Activated CD4-positive, CD25-positive, alpha-beta regulatory T cell (primary cell): ENCODE measurements at places on chromosomes 4 and X.

- DNase-seq = no peak
Observed at GRCh38 chrX:74117962-74118902, 185.7 kb upstream of the ZCCHC13 start.

- DNase-seq = no peak
Observed at GRCh38 chr4:149801416-149801815, 14.2 kb downstream of the IQCM start.

- DNase-seq = no peak
Observed at GRCh38 chr4:125666635-125667034, 351.9 kb downstream of the FAT4 start.

DNA sequence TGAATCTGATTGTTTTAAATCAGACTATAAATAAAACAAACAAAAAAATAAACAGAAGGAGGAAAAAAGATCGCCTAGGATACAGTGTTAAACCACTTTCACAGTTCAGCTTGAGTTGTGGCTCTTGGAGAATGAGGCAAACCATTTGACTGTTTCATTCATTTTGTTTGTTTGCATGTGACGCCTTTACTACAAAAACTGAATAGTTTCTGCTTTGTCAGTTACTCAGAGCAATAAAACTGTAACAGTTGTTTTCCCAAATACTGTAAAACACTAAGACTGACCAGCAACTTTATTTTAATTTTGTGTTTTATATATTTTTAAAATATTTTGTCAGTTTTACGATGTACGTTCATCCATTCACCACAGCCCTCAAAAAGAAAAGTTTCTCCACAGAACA, 214.5 kb downstream of the FBXW7 start:
- DNase-seq = no peak

DNA sequence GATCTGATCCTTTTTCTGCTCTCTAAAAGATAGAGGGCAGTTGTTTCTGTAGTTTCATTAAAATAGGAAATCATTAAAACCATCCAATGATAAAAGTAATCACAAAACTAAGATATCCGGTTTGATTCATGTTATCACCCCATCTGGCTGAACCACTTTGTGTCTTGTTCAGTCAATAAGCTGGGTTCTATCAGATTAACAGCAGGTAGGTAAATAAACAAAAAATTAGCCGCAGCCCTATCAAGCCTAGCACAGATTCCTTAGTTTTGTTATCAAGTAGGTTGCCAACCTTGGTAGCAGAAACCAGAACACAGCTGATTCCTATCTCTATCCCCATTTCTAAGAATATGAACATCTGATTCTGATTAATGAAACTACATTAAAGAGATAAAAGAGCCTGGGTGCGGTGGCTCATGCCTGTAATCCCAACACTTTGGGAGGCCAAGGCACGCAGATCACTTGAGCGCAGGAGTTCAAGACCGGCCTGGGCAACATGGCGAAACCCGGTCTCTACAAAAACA, 118.6 kb upstream of the PLAC1 start:
- no peak for DNase-seq

DNA sequence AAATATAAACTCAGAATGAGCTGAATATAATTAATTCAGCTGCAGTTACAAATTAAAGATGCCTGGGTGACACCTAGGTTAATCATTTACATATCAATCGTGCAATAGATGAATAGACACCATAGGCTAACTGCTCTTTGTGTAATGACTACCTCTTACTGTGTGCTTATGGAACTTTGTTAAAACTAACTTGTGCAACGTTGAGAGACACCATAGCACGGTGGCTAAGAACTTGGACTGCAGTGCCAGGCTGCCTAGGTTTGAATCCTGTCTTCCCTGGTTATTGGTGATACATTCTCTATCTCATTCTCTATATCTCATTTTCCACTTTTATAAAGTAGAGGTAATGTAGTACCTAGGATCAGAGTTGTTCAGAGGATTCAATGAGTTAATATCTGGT, 46.9 kb downstream of the SMAD1 start:
- no peak for DNase-seq

GRCh38 chrX:12701628-12702027, 89.6 kb upstream of the PRPS2 start:
- no peak for DNase-seq

DNA sequence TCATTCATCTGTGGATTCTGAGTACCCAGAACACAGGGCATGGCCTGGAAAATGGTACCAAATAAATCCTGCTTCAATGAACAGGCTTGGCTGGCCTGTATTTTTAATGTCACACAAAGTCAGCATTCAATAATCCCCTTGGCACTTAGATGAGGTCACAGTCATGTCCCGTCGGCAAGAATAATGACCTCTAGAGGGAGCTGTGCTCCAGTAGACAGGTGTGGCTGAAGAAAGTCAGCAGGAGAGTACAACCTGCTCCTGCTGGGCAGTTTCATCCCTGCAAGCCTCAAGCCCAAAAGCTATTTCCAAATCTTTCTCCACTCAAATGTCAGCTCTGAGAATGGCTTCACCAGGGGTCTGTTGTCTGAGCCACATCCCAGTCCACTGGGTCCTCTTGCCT, 404.0 kb upstream of the F9 start:
- no peak for DNase-seq

DNA sequence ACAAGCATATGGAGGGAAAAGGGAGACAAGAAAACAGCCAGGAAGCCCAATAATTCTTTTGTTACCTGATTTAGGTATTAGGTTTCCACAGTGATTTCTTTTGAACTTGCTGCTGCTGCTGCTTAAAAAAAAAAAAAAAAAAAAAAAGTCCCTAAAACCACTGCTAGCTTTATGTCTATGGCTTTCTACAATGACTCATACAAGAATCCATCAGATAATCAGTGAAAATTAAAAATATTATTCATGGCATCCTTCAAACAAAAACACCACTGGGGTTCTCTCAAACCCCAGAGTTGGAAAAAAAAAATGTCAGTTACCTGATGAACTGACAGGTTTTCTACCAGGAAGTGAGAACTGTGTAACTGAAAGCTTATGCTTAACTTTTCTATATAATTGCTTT, 14.3 kb downstream of the EPHA5 start:
- no peak for DNase-seq

DNA sequence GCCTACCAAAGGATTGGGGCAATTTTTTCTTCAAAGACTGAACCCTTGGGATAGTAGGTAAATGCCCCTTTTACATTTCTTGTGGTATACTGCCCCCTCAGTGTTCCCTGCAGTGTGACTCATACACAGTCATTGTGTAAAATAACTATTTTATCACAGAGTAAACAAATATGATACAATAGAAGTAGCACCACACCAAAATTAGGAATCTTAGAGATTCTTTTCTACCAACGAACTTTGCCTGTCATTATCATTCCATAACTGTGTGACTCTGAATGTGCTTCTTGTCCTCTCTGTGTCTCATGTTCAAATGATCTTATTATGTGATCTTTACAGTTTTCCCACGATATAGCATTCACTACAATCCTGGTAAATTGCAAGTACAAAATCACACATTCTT, 517.0 kb downstream of the ZIC3 start:
- no peak for DNase-seq

GRCh38 chr4:89363786-89364185, 56.2 kb upstream of the GPRIN3 start:
- no peak for DNase-seq

- no peak for DNase-seq
Observed at GRCh38 chr4:102400898-102401297, 55.6 kb upstream of the SLC39A8 start.

DNA sequence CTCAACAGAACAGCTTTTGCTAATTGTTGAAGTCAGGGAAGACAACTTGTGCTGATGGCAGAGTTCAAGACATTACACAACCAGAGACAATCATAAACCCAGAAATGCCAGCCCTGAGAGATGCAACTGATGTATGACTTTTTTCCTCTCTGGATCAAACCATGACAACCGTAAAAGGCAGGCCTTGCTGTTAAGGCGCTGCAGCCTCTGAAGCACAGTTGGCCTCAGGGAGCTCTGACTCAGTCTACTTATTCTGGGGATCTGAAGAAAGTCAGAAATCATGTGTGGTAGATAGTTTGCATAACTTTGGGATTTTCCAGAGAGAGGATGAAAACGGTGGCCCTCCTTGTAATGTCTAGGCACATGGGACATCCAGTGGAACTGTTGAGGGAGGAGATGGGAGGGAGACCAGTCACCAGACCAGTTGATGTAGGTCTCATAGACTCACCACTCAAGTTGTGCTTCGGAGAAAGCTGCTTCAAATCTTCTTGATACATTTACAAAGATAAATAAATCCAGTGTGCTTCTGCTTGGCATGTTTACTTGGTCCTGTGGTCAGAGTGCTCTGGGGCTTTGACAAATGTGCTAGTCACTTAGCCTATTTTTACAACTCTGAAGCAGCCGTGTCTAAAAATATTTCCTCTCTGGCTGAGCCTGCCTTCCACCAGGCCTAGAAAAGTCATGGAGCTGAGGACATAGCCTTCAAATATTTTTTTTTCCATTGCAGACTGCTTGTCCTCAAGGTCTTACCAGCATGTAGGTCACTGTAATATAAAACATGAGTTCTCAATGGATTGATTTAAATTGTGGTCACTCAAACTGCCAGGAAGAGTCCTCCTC, 7.5 kb downstream of the HADH start:
- no peak for DNase-seq

GRCh38 chrX:17923546-17923945, 62.4 kb upstream of the RAI2 start:
- DNase-seq = no peak

GRCh38 chr4:15385928-15386327, 41.9 kb upstream of the C1QTNF7 start:
- DNase-seq = no peak

- no peak for DNase-seq
Observed at GRCh38 chrX:67545036-67545821, 1.4 kb downstream of the AR start.

GRCh38 chr4:159280442-159281172, 177.7 kb downstream of the RAPGEF2 start:
- DNase-seq = no peak

- no peak for DNase-seq
Observed at GRCh38 chrX:3052860-3053259, 11.6 kb downstream of the ARSF start.

DNA sequence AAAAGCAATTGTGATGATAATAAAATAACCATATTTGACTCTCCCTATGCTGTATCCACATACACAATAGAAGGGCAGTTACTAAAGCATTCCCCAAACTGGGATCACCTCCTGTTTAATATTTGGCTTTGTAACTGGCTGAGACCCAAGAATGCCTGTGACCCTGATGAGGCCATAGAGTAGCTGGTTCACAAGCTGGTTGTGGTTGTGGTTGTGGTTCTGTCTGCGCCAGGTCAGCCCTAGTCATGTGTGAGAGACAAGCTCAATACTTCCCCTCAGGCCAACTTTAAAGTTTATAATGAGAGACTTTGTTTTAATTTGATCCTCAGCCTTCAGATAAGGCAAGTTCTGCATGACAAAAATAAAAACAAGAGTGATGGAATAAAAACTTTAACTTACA, 209.9 kb downstream of the PARM1 start:
- DNase-seq = no peak

DNA sequence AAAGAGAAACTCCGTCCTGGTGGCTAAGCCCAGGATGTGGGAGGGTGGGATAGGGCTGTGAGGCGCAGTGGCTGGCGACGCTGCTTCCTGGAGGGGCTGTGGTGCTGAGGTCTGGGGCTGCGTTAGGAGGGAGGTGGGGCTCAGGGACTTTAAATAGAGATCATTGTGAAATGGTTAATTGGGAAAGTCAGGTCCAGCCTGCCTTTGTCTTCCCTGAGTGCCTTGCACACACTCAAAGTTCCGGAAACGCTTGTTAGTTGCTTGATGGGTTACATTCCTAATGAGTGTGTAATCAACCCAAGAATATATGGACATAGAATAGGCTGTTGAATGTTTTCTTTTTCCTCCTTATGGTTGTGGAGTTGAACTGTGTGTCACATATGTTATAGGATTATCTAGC, 55.7 kb upstream of the CLDN34 start:
- DNase-seq = no peak

- DNase-seq = peak; percentile 36
Observed at GRCh38 chr4:38310446-38311043, 350.3 kb downstream of the PTTG2 start.

DNA sequence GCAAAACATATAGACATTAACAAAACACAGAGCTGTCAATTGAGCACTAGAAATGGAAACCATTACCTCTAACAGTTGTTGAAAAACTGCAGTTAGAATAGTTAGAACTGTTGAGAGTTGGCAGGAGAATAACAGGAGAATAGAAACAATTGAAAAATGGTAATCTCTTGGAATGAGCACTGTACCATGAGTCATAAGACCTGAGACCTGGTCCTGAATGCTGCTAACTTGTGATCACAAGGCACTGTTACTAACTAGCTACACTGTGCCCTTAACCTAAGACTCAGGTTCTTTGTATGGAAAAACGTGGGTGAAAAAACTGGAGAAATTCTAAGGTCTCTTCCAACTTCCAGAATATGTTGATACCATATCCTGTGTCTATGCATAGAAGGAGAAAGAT, 29.3 kb downstream of the FAM114A1 start:
- DNase-seq = no peak

GRCh38 chr4:5463936-5464650, 244.3 kb downstream of the EVC2 start:
- DNase-seq = no peak

DNA sequence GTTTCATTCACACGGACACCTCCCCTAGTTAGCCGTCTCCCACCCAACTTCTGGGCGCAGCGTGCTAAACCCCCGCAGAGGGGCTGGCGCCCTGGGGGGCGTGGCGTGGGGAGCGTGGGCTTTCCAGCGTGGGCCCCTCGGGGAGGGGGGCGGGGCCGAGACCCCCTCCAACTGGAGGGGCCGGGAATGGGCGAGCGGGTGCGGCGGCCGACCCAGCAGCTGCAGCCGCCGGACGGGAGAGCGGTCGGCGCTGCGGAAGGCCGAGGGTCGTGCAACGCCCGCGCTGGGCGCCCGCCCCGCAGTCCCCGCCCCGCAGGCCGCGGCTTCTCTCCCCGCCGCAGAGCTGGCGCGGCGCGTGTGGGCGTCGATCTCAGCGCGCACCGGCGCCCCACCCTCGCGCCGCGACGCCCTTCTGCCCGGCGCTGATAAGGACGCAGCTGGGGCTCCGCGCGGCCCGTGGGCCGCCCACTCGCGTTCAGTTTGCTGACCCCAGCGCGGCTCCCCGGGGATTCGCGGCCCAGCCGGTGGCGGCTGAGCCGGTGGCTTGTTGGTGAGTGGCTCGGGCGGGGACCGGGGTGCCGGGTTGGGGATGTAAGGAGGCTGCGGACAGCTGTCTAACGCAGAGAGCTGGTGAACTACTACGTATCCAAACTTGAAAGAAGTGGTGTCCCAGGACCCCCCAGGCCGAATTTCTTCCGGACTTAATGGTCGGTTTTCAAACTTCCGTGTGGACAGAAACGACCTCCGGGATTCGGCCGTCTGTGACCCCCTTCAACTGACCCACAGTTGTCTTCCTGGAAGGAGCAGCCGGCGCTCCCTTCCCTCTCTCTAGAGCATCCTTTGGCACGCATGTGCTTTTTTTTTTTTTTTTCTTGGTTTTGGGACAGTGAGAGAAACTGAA, 1.5 kb downstream of the FHDC1 start:
- DNase-seq = no peak

DNA sequence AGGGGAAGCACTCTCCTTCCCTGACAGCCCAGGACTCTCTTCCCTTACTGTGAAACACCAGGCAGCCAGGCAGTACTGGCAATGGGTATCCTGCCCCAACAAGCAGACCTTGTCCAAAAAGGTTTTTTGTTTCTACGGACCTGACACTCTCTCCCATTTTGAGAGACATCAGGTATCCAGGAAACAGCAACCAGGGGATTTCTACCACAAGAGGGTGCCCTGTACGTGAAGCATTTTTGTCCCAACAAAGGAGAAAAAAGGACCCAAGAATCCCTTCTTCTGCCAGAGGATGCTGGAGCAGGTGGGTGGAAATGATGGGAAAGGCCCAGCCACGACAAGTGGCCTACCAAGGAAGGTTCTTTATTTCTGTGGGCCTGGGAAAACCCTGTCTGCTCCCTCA, 65.7 kb upstream of the FGF13 start:
- DNase-seq = no peak
